ENCODE measurements at places on chromosomes 16 and 17.

DNA sequence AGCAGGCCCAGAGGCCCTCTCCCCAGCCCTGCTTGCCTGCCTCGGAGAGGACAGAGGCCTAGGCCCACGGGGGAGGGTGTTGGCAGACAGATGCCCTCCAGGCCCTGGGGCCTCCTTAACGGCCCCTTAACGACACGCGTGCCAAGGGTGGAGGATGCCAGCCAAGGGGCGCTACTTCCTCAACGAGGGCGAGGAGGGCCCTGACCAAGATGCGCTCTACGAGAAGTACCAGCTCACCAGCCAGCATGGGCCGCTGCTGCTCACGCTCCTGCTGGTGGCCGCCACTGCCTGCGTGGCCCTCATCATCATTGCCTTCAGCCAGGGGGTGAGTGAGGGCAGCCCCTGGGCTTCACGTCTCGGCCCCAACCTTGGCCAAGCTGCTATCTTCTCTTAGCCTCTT lies 21.7 kb downstream of the ADCY7 start:
- DNase-seq, result no peak

- DNase-seq, result no peak
Observed at GRCh38 chr17:45121055-45121454, 11.3 kb downstream of the PLCD3 start.

DNA sequence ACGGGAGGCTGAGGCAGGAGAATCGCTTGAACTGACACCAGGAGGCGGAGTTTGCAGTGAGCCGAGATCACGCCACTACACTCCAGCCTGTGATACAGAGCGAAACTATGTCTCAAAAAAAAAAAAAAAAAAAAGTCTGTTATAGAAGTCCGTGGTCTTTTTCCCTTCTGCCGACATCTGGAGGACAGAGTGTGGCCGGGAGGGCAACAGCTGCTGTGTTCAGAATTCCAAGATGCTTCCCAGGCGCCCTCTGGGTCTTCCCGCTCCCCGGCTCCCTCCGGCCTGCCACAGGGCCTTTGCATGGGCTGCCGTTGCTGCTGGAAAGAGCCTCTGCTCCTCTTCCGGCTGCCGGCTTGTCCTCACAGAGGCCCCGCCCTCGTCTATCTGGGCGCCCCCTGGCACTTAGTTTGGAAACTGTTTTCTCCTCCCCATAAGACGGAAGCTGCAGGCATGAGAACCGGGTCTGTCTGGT lies 2.4 kb upstream of the CACNA1H start:
- no peak for DNase-seq

- DNase-seq, result no peak
Observed at GRCh38 chr16:11205065-11205699, 50.8 kb downstream of the SOCS1 start.

GRCh38 chr16:87344931-87345631 lies 27.9 kb upstream of the C16orf95 start:
- DNase-seq, result peak; percentile 7

GRCh38 chr17:60077672-60078519 lies 825 bp downstream of the HEATR6 start:
- DNase-seq, result no peak

DNA sequence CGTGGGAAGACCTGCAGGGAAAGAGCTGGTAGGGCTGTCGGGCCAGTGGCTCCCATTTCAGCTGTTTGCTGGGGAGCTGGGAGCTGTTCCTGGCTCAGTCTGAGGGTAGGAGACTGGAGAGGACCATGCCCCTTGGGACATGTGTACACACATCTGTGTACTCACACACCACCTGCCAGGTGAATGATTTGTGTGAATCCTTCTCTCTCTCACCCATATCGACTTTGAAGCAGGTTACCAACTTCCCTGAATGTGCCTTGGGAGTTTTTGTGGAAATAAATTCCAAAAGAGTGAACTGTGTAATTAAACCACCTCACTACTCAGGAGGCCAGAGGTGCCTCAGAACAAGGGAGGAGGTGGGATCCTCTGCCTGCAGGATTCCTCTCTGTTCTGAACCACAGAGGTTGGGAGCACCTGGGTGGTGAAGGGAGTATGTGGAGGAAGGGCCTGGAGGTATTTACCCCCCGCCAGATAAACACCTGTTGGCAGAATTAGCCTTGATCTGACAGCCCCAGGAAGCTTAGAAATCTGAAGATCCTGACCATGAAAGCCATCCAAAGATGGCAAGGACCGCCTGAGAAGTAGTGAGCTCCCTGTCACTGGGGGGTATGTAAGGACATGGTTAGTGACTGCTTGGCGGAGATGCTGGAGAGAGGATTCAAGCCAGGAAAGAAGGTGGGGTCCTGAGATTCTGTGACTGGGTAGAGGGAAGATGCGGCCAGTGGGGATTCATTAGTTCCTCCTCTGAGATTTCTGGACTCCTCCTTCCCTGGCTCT lies 3.3 kb downstream of the ABCC3 start:
- DNase-seq, result no peak

- DNase-seq, result no peak
Observed at GRCh38 chr16:86566601-86566965, at the start of gene FOXC2. FOXC2 (plus strand) TSS chr16:86566829; CDS start chr16:86567336, 507 bp downstream.

Measured in stimulated activated CD8-positive, alpha-beta memory T cell treated with anti-CD3 and anti-CD28 coated beads, Interleukin-4, amount 100 ng/mL, for 1 hour (primary cell).